ENCODE measurements at places on chromosomes 2 and 18.
A peak's percentile ranks its signal among the peaks of the same experiment; 100 is the strongest.

- no peak for DNase-seq
Observed at GRCh38 chr2:212539072-212539880, 674 bp upstream of the ERBB4 start.

DNA sequence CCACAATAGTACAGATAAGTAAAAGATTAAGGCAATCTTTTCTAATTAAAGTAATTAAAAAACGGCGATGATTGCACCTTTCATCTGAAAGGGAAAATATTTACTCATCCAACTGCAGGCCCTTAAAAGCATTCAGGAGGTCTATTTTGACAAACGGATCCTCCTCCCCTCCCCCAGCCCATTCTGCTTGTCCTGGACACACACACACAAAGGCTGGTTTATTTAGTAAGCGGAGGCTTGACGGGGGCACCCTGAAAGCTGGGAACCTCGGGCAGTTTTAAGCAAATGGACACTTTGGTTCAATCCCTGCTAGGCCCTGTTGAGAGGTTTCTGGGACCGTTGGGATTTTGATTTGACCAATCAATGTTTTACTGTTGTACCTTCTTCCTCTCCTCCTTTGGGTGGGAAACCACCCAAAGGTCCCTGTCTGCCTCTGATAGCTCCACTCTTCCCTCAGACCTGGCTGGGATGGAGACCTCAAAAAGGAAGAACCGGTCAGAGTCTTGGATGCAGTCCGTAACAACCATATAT lies 135.8 kb upstream of the HAAO start:
- DNase-seq, result no peak

DNA sequence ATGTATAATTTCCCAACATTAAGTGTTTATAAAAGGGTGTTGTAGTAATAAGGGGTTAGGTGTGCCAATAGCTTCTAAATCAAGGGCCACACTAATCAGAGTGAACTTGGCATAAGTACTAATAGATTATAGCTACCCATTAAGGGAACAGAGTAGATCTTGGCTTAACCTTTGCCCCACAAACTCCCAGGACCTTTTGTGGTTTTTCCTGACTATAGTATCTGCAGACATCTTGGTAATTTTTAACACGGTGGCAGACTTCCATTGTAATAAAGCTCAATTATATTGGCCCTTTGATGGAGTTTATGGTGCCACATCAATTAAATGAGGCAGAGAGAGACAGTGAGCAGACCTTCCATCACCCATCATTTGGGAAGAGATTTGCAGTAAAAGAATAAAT lies 358.5 kb upstream of the HNRNPA3 start:
- DNase-seq, result no peak

GRCh38 chr2:49973917-49974368 lies 819.6 kb upstream of the FSHR start:
- DNase-seq, result peak; percentile 37

- no peak for DNase-seq
Observed at GRCh38 chr2:24210723-24211122, 35.9 kb downstream of the FAM228A start.

- DNase-seq, result no peak
Observed at GRCh38 chr2:128342550-128342949, 23.9 kb upstream of the HS6ST1 start.

GRCh38 chr18:668260-668659 lies 10.8 kb downstream of the TYMS start:
- DNase-seq, result no peak
